Endodermal cell (in vitro differentiated cells): ENCODE measurements at places on chromosomes 1 and 21. TPM values are rescaled to one million over a fixed set of nuclear protein-coding genes. Genes with fewer than 3 reads are reported as not detected.

Gene MDM4
- 151 to 161 TPM (median 153 TPM) in 3 replicates for total RNA-seq

DNA sequence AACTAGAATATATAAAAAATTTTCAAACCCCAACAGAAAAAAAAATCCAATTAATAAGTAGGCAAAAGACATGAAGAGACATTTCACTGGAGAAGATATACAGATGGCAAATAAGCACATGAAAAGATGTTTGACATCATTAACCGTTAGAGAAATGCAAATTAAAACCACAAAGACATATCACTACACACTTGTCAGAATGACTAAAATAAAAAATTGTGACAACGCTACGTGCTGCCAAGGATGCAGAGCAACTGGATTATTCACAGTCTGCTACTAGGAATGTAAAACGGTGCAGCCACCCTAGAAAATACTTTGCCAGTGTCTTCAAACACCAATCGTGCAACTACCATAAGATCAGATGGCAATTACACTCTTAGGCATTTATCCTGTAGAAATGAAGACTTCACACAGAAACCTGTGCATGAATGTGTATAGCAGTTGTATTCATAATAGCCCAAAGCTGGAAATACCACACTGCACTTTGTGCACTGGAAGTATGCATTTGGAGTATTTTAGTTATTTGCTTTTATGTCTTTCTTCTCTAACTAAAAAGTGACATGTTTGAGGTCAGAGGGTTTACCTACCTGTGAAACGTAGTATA lies 75.3 kb upstream of the PALMD start:
- H3K27ac ChIP-seq, result no peak overlapping the region
- no peaks in the 10 kb centered on the region for H3K36me3 ChIP-seq
- no peak for DNase-seq
- no peak overlapping the region for H3K4me3 ChIP-seq
- H3K4me1 ChIP-seq, result no peaks in the 10 kb centered on the region
- no peaks in the 10 kb centered on the region for H3K27me3 ChIP-seq

GRCh38 chr1:214198571-214198970 lies 82.4 kb upstream of the SMYD2 start:
- no peak for DNase-seq
- H3K4me3 ChIP-seq, result no peak overlapping the region
- no peak overlapping the region for H3K27ac ChIP-seq
- no peaks in the 10 kb centered on the region for H3K36me3 ChIP-seq
- peaks cover 73% of the 10 kb centered on the region for H3K27me3 ChIP-seq
- peaks cover 4% of the 10 kb centered on the region for H3K4me1 ChIP-seq

- H3K4me1 ChIP-seq, result peaks cover 12% of the 10 kb centered on the region
- no peak overlapping the region for H3K27ac ChIP-seq
- no peaks in the 10 kb centered on the region for H3K27me3 ChIP-seq
- H3K36me3 ChIP-seq, result peaks cover 7% of the 10 kb centered on the region
Measured at GRCh38 chr1:226054519-226055327, 7.8 kb upstream of the H3-3A start.

DNA sequence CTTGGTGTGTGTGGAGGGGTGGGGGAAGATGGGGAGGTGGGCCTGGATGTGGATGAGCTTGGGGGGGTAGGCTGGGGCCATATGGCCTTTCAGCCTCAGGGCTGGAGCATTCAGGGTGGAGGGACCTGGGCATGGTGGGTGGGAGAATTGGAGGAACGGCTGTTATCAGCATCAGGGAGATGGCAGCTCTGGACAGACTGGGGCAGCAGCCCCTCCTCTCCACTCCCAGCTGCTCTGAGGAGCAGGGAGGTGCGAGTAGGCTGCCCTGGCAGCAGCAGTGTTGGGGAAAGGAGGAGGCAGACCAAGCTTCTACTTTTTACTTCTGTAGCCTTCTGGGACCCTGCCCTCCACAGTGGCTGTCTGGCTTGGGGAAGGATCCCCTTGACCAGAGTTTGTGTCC lies 10.2 kb downstream of the PPFIA4 start:
- peaks cover 11% of the 10 kb centered on the region for H3K4me1 ChIP-seq
- no peaks in the 10 kb centered on the region for H3K36me3 ChIP-seq
- H3K4me3 ChIP-seq, result no peak overlapping the region
- DNase-seq, result peak; percentile 45
- H3K27me3 ChIP-seq, result no peaks in the 10 kb centered on the region
- H3K27ac ChIP-seq, result no peak overlapping the region

DNA sequence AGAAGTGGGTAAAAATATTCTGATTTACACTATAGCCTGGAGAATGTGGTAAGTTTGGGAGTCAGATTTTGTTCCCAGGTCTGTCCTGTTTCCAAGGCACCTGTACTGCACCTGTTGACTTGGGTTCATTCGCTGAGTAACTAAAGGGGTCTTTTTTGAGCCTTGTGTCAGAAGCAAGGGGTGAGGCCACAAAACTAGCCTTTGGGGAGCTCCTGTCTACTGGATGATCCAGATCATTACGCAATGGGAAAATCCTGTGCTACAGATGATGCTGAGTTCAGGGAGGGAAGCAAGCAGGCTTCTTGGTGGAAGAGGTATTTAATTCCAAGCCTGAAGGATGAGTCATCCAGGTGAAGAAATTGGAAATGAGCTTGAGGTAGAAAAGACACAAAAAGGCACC lies 424.0 kb downstream of the MATN1 start:
- H3K4me3 ChIP-seq, result peak overlapping the region; percentile 74
- no peaks in the 10 kb centered on the region for H3K27me3 ChIP-seq
- peaks cover 4% of the 10 kb centered on the region for H3K4me1 ChIP-seq
- no peak overlapping the region for H3K27ac ChIP-seq

DNA sequence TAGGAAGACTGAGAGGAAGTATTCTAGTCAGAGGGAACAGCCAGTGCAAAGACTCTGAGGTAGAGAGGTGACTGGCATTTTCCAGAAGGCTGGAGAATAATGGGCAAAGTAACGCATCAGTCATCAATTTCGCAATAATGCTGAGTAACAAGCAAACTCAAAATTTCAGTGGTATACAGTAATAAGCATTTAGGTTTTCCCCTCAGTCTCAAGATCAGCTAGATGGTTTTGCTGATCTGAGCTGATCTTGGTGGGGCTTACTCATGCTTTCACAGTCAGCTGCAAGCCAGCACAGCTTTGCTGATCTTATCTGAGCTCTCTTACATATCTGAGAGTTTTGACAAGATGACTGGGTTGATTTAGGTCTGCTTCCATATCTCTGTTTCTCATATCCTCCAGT lies 108.7 kb downstream of the TSEN15 start:
- H3K36me3 ChIP-seq, result no peaks in the 10 kb centered on the region
- peak overlapping the region; percentile 14 for H3K4me3 ChIP-seq
- no peak for DNase-seq
- no peak overlapping the region for H3K27ac ChIP-seq
- H3K27me3 ChIP-seq, result peaks cover 14% of the 10 kb centered on the region
